ENCODE measurements at places on chromosomes 1 and 21. TPM values are rescaled to one million over a fixed set of nuclear protein-coding genes. Genes with fewer than 3 reads are reported as not detected.

ATP6V1G3 gene
- not detected for total RNA-seq

CTSS gene
- total RNA-seq: 533 TPM

KCNJ6 gene
- 0.06 TPM for total RNA-seq

BCAS2 gene
- total RNA-seq: 26.0 TPM

BMP8B gene
- 2.7 TPM for total RNA-seq

FAM72D gene
- total RNA-seq: 0.43 TPM

ASCL5 gene
- 0.29 TPM for total RNA-seq

CDC42 gene
- 234 TPM for total RNA-seq

FAM177B gene
- 0.20 TPM for total RNA-seq

RAD54L gene
- 1.0 TPM for total RNA-seq

CD247 gene
- total RNA-seq: 8.9 TPM

LYPD8 gene
- total RNA-seq: not detected

RALGPS2 gene
- 5.3 TPM for total RNA-seq

UAP1 gene
- 35.0 TPM for total RNA-seq

MCOLN2 gene
- 10.1 TPM for total RNA-seq

SLAMF7 gene
- total RNA-seq: 9.2 TPM

PGLYRP3 gene
- total RNA-seq: not detected

ATF6 gene
- 32.0 TPM for total RNA-seq

CENPF gene
- 1.5 TPM for total RNA-seq

CFAP74 gene
- total RNA-seq: 0.35 TPM

RABIF gene
- total RNA-seq: 10.0 TPM

All from upper lobe of right lung (tissue), 1 donor.